ENCODE measurements at places on chromosomes 16 and 17.

GRCh38 chr17:11031787-11032186 lies 193.9 kb upstream of the PIRT start:
- peak; percentile 43 for DNase-seq

DNA sequence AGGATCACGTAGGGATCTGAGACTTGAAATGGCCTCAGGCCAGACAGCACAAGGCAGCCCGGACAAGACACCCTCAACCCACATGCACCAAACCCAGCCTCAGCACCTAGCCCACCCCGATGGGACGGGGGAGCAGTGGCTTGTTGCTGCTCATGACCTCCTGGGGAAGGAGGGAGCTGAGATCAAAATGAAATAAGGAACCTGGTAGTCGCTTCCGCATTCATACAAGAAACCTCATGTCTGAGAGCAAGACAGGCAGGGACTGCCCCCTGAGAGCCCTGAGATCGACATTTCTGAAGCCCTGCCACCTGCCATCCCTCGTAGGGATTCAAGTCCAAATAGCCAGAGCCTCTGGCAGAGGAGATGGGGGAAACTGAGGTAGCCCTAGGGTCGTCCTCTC lies 5.7 kb upstream of the CEP131 start:
- no peak for DNase-seq

DNA sequence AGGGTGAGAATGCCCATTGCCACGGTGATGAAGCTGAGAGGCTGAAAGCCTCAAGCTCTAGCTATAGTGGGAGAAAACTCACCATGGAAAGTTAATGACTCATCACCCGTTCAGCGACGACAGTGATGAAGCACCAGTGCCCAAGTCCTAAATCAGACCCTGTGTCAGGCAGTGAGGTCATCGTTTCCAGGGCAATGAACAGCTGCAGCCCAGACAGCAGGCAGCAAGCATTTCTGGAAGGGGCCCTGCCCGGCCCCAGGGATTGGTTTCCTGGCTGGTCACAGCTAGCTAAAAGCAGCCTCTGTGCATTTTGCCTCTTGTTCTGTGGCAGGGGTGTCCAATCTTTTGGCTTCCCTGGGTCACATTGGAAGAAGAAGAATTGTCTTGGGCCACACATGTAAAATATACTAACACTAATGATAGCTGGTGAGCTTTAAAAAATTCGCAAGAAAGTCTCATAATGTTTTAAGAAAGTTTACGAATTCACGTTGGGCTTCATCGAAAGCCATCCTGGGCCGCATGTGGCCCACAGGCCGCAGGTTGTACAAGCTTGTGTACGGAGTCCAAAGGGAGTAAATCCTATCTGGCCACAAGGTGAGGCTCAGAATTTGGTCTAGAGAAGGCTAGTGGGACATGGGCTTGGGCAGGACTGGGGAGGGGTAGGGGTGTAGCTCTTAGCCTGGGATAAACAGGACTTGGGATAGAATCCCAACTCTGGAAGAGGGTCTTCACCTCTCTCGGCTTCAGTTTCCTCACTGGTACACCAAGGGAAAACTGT lies 40.6 kb downstream of the MIS12 start:
- DNase-seq = no peak

DNA sequence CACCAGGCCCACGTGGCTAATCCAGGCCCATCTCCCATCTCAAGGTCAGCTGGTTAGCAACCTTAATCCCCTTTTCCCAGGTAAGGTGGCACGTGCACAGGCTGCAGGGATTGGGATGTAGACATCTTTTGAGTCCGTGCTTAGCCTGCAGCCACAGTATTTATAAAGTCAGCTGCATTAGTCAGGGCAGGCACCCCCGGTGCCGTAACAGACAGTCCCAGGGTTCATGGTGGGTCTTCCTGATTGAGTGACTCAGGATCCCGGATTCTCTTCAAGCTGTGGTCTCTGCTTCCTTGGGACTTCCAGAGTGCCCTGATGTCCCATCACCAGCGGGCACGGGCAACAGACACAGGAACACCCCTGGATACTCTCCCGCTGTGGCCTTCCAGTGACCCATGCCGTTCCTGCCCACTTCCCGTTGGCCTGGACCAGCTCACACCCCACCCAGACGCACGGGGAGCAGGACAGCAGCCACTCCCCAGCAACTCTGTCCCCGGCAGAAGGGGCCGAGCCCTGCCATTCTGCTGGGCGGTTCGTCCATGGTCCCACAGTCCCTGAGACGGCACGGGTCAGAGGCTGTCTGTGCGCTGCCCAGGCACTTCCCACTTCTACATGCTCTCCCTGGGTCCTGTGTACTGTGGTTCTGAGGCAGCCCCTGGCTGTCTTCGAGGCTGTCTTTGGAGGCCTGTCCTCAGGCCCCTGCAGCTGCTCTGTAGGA lies 248.6 kb upstream of the GSE1 start:
- no peak for DNase-seq

DNA sequence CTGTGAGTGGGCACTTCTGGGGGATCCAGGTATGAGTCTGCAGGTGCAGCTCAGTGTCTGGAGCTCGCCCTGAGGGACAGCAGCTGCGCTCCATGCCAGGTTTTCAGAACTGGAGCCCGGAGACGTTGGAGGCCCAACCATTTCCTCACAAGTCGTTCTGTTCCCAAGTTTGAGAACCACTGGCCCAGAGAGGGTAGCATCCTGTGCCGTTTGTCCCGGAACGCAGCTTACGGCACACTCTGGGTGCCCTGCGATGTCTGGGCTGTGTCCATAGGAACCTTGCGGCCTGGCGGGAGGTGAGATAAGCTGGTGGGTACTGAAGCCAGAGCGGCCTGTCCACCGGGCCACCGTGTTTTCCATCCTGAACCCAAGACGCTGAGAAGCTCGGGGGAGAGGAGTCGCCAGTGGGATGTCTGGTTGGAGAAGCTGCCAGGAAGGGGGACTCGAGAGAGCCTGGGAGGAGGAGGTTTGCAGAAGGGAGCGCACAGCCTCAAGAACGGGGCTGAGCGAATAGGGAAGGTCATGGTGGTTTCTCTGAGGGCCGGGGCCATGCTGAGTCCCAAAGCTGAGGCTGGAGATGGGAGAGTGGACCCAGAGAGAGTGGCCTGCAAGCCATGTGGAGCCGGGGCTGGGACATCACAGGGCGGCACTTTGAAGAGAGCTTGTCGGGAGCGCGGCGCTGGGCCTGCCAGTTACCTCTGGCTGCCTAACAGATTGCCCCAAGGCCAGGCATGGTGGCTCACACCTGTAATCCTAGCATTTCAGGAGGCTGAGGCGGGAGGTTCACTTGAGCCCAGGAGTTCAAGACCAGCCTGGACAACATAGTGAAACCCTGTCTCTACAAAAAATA lies 211.0 kb upstream of the GSE1 start:
- no peak for DNase-seq

GRCh38 chr16:13186813-13187212 lies 285.4 kb downstream of the SHISA9 start:
- peak; percentile 16 for DNase-seq

DNA sequence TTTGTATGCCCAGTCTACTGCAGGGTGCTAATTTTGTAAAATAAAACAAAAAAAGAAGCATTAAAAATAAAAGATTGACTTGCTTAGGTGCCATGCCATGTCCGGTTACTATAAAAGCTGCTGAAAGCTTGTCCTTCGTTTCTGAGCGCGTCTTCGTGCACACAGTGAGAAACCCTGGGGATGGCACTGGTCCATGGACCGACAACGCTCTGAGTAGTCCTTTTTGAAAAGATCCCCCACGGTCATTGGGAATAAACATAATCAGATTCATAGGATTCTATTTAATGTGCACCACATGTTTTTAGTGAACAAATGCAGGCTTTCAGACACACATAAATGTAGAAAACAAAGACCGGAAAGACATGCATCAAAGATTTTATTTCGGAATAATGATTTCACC lies 146.3 kb downstream of the XYLT1 start:
- no peak for DNase-seq

DNA sequence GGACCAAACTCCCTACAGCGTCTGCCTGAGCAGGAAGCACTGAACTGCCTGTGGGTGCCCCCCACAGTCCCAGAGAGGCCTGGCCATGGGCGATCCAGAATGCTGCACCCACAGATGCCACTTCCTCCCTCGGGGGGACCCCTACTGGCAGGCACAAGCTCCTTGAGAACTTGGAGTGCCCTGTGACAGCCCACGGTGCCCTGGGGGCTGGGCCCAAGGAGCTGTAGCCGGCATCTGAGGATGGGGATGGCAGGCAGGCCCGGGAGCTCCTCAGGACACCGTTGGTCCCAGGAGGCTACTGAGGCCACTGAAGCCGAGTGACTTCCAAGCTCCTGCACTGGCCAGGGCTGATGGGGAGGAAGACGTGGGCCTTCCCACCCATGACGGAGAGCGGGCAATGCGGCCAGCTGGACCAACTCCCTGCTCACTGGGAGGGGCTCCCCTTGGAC lies 15.1 kb upstream of the RASD1 start:
- DNase-seq = no peak

GRCh38 chr17:16428098-16428882 lies 12.9 kb downstream of the TRPV2 start:
- no peak for DNase-seq

DNA sequence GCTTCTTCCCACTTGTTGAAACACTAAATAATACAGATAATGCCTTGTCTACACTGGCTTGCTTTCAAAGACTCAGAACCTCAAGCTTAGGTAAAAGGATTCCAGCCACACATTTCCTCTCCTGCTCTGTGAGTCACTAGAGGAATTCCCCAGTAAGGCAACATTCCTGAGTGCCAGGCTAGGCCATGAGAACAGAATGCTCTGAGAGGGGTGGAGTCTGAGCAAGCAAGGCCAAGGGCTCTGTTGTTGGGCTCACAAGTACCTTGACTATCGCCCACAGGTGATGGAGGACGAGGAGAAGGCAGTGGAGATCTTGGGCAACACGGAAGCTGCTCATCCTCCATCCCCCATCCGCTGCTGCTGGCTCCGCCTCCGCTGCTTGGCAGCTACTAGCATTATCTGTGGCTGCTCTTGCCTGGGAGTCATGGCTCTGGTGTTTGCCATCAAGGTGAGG lies 6.7 kb upstream of the PHKG2 start:
- DNase-seq = peak; percentile 38

GRCh38 chr16:9249534-9249933 lies 158.1 kb downstream of the HAPSTR1 start:
- no peak for DNase-seq

DNA sequence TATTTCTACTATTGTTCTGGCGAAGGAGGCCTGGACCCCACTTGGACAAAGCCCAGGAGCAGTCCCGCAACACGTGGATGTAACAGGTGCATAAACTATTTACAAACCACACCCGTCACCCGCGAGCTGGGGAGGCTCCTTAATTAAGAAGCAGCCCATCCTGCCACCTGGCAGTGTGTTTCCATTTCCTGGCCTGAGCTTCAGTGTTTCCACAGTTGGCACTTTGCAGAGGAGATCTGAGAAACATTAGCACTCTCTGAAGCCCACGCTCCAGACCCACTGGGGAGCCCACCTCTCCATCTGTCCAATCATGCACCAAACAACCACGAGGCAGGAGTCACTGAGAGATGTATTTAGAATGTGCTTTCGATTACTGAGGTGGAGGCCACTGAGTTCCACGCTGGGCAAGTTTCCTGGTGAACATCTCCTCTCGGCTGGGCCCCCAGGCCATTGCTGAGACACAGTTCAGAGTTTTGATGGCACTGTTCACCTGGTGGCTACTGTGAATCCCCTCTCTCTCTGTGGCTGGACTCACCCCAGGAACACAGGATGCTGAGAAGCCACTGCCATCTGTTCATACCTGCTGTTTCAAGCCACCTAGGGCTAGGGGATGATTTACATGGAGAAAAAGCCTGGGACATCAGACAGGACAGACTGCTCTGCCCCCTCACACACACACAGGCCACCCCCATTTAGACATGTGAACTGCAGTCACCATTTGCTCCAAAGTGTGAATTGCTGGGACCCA lies 129.1 kb downstream of the AIPL1 start:
- DNase-seq = no peak

DNA sequence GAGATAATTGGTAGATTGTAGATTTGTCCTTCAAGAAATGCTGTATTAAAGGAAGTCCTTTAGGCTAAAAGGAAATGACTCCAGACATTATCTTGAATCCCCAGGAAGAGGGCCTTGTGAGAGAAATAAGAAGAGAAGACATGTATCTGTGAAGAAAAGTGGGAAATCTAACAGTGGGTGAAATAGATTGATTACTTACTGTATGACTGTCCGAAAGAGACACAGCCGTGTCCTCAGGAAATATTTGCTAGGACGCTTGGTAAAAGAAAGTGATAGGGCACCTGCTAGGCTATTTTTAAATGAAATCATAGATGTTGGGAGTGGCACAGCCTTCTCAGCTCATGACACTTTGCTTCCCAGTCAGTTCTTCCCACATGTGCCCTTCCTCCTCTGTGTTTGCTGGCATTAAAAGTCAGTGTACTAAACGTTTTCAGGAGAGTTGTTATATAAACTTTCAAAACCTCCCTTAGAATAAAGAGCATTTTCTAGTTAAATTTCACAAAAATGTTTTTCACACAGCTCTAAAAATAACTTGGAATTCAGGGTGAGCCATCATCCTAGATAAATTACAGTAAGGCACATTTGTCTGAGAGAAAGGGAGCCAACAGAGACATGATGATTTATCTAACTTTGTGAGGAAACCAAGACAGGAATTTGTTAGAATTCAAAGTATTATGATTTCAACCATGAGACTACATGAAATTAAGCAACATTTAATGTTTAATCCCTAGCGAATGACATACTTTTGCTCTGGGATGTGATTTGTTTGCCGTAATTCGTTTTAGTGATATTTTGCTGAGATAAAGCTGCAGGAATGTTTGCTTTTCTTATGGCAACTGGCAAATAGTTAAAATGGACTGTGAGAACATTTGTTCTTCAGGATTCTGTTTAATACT lies 35.0 kb downstream of the DHRS7B start:
- DNase-seq = no peak

- DNase-seq = no peak
Observed at GRCh38 chr16:88002749-88003148, 51.5 kb downstream of the BANP start.

GRCh38 chr17:72419866-72420774 lies 299.3 kb downstream of the SOX9 start:
- DNase-seq = no peak

GRCh38 chr16:11318817-11319216 lies 26.4 kb upstream of the RMI2 start:
- no peak for DNase-seq

DNA sequence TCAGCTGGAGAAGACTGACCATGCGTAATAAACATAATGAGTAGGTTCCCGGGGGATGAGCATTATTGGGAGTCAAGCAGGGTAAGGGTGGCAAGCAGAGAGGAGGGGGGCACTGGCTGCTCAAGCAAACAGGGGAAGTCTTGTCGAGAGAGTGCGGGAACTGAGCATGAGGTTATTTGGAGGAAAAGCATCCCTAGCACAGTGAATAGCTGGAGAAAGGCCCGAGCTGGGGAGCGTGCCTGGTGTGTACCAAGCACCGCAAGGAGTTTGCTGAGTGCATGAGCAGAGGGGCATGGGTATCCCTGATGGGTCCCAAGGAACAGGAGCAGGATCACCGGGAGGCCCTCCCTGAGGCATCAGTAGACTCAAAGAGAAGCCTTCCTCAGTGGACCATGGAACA lies 17.2 kb downstream of the CYTH1 start:
- DNase-seq = no peak

DNA sequence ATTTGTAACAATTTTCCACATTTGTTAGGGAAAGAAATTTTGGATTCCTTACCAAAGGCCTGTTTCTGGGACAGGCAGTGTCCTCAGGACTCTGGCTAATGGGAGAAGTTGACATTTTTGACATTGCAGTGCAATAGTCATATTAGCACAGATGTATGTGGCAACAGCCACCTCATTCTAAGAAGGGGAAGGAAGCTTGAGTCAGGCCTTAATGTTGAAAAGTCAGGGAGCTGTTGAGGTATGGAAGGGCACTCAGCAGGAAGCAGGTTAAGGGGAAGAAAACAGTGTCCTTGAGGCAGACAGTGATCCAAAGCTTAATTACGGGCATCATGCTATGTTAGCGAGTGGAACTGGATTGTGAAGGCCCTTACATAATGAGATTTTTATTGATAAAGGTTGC lies 20.9 kb downstream of the AKTIP start:
- no peak for DNase-seq

All from NT2/D1 (cell line).